ENCODE measurements at places on chromosomes 7 and 10. TPM values are rescaled to one million over a fixed set of nuclear protein-coding genes. Genes with fewer than 3 reads are reported as not detected.

- no peak for ATAC-seq
Measured at GRCh38 chr7:129828078-129828762, 124.5 kb downstream of the UBE2H start.

GRCh38 chr7:48363174-48363573 is 191.9 kb downstream of the ABCA13 start:
- no peak for ATAC-seq

Gene GDF2
- not detected for total RNA-seq

Gene SHOC2
- total RNA-seq = 66.9 TPM

Gene ITIH5
- 2.2 TPM for total RNA-seq

Gene ELFN1
- total RNA-seq = 7.8 TPM

DNA sequence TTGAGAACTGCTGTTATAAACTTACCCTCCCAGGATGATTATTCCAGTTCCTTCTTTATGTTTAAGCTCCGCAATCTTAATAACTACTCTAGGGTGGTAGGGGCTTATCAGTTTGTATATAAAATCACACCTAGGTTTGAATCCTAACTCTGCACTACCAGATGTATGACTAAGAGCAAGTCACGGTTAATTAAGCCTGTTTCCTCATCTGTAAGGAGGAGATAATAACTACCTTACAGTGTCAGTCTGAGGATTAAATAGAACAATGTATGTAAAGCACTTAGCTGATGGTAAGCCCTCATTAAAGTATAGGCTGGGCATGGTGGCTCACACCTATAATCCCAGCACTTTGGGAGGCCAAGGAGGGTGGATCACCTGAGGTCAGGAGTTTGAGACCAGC is 9.2 kb downstream of the DNA2 start:
- ATAC-seq = no peak

DNA sequence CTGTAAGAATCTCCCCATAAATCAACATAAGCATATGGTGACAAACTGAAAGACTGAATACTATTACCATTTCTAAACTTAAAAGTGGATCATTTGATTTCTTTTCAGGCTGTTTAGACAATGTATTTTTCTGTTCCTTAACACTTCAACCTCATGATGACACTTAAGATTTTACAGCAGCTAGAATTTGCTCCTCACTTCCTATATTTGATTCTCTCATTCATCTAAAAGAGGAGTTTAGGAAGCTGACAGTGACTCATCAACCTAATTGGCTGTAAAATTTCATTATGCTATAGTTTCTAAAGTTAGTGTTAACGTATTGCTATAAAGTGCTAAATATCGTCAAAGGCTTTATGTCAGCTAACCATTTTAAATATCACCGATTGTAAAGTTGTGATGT is 478.7 kb downstream of the GRM8 start:
- ATAC-seq = no peak

GRCh38 chr7:36904101-36904500 is 179.8 kb upstream of the AOAH start:
- ATAC-seq = no peak

Gene CYP26A1
- total RNA-seq = 4.3 TPM

Data from motor neuron (in vitro differentiated cells).